Foreskin fibroblast (primary cell): ENCODE measurements at places on chromosomes 5 and 9.
A peak's percentile ranks its signal among the peaks of the same experiment; 100 is the strongest.

GRCh38 chr5:52893105-52893504 lies 96.0 kb upstream of the ITGA2 start:
- DNase-seq = peak; percentile 79

- DNase-seq = peak; percentile 58
Observed at GRCh38 chr5:308672-309271, 12.7 kb upstream of the AHRR start.

- DNase-seq = peak; percentile 70
Observed at GRCh38 chr9:74953235-74953751, 581 bp upstream of the C9orf40 start.

- DNase-seq = peak; percentile 73
Observed at GRCh38 chr5:79235261-79235633, 684 bp upstream of the JMY start.

GRCh38 chr5:59745415-59745863 lies 148.1 kb downstream of the PDE4D start:
- peak; percentile 75 for DNase-seq

DNA sequence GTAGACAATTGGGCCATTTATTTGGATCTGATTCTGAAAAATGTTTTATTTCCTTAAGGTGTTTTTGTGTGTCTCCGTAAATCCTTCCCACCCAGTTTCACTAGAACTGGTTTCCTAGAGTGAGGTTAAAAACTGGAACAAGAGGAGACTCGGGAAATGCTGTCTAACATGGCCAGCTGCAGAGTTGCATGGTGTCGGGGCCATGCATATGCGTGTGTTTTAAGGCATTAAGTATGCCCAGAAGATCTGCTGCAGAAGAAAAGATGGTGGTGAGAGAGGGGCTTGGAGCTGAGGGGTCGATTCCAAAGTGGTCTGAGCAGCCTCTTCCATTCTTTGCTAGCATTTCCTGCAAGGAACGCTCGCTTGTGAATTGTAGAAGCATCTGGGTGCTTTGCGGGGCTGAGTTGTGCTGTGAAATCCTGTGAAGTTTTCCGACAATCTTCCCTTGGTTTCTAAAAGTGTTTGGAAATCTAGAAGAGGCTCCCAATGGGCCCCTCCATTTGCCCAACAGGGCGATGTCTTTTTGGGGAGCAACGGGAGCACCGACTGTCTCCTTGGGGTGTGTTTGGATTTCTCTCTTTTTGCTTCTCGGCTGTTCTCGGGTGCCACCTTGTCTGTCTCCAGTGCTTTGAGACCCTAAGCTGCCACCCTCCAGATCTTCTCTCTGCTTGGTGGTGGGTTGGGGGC lies 113.8 kb downstream of the COL5A1 start:
- no peak for DNase-seq

DNA sequence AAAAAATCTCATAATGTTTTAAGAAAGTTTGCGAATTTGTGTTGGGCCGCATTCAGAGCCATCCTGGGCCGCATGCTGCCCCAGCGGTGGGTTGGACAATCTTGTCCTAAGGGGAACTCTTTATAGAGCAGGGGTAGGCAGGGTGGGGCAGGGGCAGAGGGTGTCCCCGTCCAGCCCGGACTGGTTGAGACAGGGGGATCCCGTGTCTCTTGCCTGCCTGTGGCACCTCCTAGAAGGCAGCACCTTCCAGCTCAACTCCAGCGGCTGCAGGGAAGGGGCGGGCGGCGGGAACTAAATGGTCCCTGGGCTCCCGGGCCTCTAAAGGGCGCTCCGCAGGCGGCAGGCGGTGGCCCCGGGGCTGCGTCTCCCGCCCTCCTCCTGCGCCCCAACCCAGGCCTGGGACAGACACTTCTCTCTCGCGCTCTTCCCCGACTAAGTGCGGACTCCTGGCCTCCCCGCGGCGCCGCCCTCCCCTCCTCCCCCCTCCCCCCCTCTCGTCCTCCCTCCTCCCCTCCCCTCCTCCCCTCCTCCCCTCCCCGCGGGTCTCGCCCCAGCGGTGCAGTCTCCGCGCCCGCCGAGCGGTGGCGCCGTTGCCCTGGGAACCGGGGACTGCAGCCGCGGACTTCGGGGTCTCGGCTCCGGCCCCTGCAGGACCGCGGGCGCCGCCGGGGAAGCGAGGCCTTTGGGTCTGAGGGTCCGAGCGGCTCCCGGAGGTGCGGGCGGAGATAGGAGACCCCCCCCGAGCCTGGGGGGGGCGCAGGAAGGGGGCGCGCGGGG lies 132.6 kb downstream of the MRPL36 start:
- no peak for DNase-seq

DNA sequence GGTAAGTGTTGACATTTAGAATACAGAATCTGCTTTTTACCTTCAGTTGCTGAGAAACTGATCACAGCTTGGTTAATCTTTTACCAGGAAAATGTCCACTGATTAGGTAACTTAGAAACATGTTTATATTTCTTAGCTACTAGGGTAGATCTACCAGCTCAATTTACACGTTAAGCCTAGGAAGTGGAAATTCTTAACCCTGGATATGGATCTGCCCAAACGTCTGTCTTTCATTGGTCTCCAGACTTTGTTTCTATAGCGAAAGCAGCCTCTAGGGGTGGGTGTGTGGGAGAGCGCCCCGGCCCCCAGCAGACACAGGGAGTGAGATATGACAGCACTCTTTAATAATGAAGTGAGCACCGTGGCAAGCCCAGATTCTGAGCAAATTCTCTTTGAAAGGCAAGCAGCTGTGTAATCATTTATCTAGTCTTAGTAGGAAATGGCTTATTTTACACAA lies 141.6 kb upstream of the ZNF608 start:
- DNase-seq = no peak

GRCh38 chr5:170362656-170363055 lies 26.5 kb downstream of the KCNMB1 start:
- DNase-seq = no peak

DNA sequence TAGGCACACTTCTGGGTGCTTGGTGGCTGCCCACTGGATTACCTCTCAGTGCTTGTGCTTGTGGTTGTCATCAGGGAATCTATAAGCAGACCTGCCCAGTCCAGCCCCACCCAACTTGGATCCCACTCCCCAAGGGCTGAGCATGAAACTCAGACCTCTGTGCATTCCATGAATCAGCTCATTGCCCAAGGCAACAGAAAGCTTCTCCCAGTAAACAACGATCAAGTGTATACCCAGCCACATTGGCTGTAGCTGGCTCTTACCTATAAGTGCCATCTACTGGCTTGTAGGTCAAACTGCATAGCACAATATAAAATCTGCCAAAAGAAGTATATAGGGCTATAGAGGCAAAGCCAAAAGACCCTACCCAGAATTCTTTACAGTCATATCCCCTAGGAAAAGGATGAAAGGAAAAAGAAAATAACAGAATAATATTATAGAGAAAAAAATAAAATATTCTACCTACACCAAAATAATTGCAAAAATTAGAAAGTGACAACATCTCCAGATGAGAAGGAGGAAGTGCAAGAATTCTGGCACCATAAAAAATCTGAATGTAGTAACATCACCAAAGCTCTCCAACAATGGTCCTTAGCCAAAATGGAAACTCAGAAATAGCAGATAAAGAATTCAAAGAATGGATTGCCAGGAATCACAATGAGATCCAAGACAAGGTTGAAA lies 321.0 kb upstream of the TRPC7 start:
- DNase-seq = peak; percentile 34

GRCh38 chr5:73066466-73066865 lies 53.9 kb upstream of the TMEM171 start:
- DNase-seq = peak; percentile 72

GRCh38 chr5:115625579-115626444 lies at the start of gene TMED7:
Gene TMED7 (minus strand): TSS chr5:115626036. CDS start chr5:115625792, 244 bp downstream.
- peak; percentile 99 for DNase-seq

DNA sequence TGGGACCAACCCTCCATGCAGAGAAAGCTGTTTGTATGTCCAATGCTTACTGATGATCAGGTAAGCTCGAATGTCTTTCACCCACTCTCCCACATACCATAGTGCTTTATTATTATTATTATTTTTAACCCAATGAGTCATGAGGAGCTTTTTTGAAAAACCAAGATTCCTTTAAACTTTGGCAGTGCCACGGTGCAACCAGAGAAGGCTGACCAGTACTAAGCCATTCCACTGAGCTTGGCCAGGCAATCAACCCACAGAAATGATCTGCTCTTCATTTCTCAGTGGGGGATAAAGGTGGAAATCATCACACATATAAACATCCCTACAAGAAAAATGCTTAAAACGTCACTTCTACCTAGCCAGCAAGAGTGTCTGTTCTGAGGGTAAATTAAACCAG lies 35.5 kb downstream of the JAKMIP2 start:
- no peak for DNase-seq

DNA sequence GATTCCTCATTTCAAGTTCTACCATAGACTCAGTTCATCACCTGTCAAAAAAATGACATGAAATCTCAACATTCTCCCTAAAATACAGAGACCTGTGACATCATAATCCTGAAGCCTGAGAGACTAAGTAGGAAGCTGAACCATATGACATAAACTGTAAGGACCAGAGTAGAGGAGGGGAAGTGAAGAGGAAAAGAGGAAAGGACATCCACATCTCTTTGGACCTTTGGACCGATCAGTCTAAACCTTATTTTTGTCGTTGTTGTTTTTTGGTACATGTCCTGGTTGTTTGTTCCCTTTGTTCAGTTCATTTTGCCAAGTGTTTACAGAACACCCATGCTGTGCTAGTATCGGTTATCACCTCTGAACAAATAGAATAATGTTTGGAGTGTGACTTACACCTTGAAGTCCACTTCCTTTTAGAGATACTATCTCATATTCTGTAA lies 41.9 kb downstream of the LURAP1L start:
- DNase-seq = no peak

DNA sequence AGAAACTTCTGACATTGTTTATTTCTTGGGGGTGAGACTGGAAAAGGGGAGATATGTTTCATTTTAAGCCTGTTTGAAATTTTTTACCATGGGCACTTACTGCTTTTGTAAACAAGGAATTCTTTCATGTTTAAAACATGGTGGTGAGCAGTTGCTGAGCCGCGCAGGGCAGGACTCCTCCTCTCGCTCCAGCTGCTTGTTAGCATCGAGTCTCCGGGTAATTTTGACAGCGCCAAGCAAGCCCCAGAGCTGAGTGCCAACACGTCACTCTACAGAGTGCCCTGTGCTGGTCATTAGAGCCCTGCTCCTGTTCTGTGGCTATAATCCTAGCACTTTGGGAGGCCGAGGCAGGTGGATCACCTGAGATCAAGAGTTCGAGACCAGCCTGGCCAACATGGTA lies 116.5 kb upstream of the MSX2 start:
- DNase-seq = no peak
